ENCODE measurements at places on chromosomes 4 and X.

GRCh38 chrX:48814722-48815121, 11.6 kb upstream of the ERAS start:
- no peak for DNase-seq

- DNase-seq: no peak
Measured at GRCh38 chr4:69124941-69125340, 28.7 kb downstream of the UGT2B7 start.

- no peak for DNase-seq
Measured at GRCh38 chr4:1290165-1290977, 680 bp downstream of the MAEA start.

GRCh38 chrX:153765138-153766079, 1.4 kb downstream of the PLXNB3 start:
- DNase-seq: no peak

DNA sequence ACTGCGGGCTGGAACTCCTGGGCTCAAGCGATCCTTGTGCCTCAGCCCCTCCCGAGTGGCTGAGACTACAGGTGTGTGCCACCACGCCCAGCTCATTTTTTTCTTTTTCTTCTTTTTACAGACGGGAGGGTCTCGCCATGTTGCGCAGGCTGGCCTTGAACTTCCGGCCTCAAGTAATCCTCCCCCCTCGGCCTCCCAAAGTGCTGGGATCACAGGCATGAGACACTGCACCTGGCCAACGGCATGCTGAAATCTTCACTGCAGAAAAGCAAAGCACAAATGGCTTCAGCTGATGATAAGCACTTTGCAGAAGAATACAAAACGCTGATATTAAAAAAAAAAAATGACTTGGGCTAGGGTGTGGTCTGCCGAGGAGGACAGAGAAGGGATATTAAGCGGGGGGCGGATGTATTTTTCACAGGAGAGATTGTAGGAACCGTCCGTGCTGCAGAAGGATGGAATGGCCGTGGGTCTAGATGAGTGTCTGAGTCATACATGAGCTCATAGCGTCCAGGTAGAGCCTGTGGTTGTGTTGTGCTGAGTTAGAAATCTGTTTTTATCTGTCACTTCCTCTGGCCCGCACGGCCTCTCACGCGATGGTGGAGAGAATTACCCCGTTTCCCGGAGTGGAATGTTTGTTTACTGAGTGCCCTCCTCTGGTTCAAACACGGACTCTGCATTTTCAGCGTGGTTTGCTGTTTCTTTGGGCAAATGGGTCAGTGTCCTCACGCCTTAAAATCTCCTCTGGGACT, 8.5 kb upstream of the AKAP17A start:
- no peak for DNase-seq

DNA sequence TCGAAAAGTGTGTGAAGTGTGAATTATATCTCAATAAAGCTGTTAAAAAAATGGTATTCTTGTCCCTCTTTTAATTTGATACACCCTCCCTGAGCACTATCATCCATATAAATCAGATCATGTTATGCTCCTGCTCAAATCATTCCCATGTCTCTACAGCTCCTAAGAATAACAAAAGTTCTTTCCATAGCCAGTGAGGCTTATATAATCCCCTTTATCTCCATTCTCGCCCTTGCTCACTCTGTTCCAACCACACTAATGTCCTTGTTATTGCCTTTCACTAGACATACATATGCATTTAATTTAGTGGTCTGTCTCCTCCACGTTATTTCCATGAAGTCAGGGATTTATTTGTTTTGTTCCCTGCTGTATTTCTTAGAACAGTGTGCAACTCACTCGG, 10.5 kb downstream of the ZGRF1 start:
- DNase-seq: no peak

- no peak for DNase-seq
Measured at GRCh38 chr4:4873203-4873602, 13.7 kb downstream of the MSX1 start.

GRCh38 chr4:57109847-57110639, at the start of gene IGFBP7:
Gene IGFBP7 (minus strand): TSS chr4:57110385. CDS start chr4:57110351, 34 bp downstream.
- no peak for DNase-seq

DNA sequence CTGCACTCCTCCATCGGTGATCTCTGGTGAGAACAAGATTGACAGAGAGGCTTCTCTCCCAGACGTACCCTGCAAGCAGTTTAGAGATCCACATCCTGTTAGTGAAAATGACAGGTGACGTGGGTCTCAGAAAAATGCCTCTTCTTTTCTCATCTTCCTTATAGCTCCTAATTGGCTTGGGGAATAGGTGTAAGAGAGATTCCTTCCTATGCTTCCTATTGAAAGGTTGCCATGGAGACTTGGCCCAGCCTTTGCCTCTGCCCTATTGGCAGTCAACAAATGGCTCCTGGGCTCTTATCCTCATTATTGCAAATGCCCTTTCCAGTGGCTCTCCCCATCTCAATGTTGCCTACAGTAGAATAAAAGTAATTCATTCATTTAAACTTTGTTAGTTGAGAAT, 26.5 kb upstream of the DGKK start:
- no peak for DNase-seq

DNA sequence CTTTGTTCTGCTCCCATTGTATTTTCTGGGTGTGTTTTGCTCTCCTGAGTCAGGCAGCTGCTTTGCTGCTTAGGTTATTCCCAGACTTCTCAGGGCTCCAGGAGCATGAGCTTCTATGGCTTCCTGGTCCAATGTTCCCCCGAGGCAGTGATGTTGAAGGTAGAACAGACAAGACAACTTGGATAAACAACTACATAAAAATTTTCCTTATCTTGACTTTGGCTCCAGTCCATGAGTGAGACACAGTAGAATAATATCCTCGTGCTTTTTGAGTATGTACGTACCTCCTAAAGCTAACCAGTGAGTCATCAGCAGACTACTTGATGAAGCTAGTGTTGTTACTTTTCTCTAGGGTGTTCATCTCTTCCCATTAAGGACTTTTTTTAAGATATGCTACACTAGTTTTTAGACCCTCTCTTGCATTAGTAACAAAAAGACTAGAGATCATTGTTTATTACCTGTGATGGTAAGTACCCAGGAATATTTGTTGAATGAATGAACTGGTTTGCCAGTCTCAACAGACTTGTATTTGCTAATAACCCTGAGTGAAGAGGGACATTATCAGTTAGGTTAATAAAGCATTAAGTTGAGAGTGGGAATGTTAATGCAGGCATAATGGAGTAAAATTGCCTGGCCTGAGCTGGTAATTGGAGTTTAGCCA, 131.9 kb downstream of the FHIP1A start:
- DNase-seq: peak; percentile 88

DNA sequence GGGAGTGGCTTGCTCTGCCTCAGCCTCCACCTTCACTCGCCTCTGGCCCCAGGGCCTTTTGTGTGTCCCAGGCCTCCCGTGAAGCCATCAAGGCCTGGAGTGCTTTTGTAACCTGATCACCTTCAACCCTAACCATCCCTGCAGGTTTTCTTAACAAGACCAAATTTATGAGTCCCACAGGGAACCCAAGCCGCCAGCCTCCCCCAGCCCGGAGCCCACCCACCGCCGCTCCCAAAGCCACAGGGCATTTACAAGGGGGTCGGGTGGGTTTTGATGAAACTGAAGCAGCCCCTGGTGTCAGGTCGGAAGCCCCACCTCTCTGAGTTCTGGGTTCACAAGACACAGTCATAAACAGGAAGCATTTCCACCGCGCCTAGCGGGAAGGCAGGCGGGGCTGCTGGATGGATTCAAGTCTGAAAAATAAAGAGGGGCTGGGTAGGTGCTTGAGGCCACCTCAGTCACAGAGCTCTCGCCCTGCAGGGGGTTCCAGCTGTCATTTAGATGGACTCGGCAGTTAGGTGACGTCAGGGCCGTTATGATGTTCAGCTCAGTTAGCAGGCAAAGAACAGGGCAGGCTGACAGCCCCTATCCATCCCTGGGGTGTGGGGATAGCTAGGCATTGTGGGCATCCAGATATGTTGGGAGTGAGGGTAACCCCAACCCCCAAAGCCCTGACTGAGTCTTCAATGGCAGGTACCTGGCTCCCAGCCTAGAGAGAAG, 128.5 kb downstream of the BCOR start:
- peak; percentile 17 for DNase-seq

DNA sequence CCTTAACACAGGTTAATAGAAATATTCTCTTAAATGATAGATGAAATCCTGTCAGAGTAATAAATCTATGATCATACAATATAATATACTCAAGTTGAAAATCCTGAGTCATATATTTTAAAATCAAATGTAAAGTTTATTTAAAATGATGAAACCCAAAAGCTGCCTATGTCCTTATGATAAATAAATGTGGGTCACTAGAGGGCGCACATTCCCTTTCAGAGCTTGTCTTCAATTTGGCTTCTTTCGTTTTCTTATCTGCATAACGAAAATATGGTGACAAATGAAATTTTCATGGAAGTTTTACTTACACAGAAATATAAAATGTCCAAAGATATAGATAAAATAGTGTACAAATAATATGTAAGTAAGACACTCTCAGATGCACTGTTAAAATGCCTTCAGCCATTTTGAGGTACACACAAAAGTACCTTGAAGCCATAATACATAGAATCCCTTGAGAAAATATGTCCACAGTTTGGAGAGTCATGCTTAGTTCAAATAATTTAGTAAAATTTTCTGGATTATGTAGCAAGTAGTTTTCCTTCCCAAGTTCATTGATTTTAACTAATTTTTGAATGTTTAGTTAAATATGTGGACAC, 680.4 kb downstream of the DMD start:
- DNase-seq: no peak

GRCh38 chrX:104427693-104428092, 138.3 kb upstream of the IL1RAPL2 start:
- no peak for DNase-seq

GRCh38 chr4:168881781-168882420, 128.2 kb downstream of the CBR4 start:
- DNase-seq: no peak

GRCh38 chrX:68927178-68927577, 98.4 kb downstream of the EFNB1 start:
- DNase-seq: no peak

DNA sequence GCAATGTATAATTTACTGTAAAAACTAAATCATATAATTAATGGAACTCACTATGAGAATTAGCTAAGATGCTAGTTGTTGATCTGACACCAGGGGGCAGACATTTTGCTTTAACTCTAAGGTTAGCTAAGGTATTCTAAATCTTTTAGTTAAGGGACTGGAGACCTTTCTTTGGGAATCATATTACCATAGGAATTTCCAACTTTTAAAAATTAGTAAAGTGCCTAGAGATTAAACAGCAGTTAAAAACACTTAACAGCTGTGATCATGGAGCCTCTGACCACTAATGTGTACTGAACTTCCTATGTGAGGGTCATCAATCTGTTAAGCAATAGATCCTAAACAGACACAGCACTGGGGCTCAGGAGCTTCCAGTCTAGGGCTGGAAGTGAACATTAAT, 226.6 kb downstream of the NSUN7 start:
- DNase-seq: peak; percentile 9

DNA sequence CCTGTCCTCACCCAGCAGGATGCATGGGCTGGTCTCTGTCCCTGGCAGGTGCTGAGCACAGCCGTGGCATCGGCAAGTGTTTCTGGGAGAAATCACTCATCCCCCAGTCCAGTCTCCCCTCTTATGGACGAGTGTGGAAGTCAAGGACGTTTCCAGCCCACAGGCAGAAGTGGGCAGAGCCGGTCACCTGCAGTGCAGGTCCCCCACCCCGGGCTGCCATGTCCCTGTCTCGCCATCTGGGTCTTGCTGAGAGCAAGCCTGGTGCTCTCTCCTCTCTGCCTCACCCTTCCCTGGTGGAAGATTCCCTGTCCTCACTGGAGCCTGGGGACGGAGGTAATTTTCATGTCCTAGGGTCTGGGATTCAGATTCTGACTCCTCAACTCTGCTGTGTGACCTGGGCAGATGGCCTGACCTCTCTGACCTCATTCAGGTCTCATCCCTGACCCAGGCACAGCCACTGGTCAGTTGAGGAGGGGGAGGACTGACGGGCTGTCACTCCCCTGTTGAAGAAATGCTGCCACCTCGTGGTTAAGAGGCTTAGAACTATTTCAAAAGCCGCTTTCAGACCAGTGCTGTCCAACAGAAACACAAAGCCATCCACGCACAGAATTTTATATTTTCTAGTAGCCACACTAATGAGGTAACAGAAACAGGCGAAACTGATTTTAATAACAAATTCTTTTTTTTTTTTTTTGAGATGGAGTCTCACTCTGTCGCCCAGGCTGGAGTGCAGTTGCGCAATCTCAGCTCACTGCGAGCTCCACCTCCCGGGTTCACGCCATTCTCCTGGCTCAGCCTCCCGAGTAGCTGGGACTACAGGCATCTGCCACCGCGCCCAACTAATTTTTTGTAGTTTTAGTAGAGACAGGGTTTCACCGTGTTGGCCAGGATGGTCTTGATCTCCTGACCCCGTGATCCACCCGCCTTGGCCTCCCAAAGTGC, 1.8 kb downstream of the CPZ start:
- DNase-seq: no peak

DNA sequence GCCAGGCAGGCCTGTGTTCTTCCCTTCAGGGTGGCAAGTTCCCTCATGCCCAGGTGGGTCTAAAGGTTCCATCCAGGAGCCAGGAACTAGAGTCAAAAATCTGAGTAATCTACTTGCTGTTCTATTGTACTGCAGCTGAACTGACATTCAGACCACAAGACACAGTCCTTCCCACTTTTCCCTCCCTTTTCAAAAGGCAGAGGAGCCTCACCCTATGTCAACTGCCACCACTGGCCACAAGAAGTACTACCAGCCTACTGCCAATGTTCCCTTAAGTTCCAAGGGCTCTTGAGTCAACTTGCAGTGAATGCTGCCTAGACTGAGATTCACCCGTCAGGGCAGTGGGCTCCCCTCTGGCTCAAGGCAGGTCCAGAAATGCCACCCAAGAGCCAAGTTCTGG, 133.5 kb downstream of the FAM47B start:
- DNase-seq: no peak

DNA sequence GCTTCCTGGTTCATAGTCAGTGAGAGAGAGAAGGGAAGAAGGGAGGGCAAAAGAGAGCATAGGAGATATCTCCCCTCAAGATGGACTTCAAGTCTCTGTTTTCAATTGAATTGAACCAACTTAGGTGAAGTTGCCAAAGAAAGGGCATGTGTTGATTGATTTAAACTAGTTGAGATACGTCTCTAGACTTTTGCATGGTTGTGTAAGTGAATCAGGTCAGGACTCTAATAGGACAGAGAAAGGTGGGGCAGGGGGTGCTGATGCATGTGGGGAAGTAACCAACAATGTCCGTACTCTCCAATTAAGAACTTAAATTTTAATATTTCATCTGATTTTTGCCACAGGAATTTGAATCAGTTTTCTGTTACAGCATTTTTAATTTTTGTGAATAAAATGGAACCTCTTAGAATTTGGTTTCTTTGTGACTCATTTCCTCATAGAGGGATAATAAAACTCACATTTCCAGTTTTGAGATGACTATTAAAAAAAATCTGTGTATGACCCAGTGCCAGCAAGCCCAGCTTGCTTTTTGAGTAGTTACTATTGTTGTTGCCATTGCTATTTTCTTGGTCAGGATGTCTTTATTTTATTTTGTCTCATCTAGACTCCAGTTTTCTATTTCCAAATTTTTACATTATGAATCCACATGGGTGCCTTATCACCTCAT, 37.3 kb downstream of the SLIT2 start:
- no peak for DNase-seq

GRCh38 chr4:158783785-158784184, 15.0 kb downstream of the FNIP2 start:
- no peak for DNase-seq

GRCh38 chr4:38663090-38663800, 754 bp upstream of the KLF3 start:
- no peak for DNase-seq

GRCh38 chr4:185470501-185471195, 885 bp downstream of the CCDC110 start:
- DNase-seq: no peak
